ENCODE measurements at places on chromosomes 13 and 19.

- DNase-seq: no peak
Measured at GRCh38 chr13:30991184-30991583, 58.7 kb downstream of the TEX26 start.

- DNase-seq: no peak
Measured at GRCh38 chr19:46482631-46483030, 11.3 kb upstream of the PNMA8A start.

GRCh38 chr19:12912571-12912970, 6.5 kb downstream of the SYCE2 start:
- DNase-seq: no peak

GRCh38 chr13:53141336-53141735, 112.7 kb downstream of the OLFM4 start:
- DNase-seq: no peak

- DNase-seq: no peak
Measured at GRCh38 chr13:106036870-106037269, 498.6 kb downstream of the EFNB2 start.

Data from activated T-cell treated with anti-CD3 and anti-CD28 coated beads, Interleukin-2, amount 50 U/mL, for 24 hours (primary cell).